Glomerular endothelial cell (primary cell): ENCODE measurements at places on chromosomes 2 and 18.

DNA sequence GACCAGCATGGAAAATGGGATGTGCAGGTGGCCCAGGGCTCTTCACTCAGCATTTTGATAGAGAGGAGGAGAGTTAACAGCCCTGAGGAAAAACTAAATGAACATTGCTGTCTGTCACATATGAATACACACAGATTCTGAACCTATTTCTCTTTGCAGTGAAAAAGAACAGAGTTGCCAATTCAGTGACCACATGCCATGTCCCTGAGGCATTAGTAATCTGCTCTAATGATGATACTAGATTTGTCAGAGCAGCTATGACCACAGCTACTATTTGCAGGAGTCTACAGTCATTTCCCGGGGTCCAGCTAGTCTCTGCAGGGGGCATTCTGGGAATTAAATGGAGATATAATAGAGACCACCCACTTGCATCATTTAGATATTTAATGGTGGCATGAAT lies 267.6 kb downstream of the TMX3 start:
- DNase-seq, result no peak

- DNase-seq, result no peak
These were observed 3.4 kb downstream of the SERPINB2 start for GRCh38 chr18:63890950-63891304.

DNA sequence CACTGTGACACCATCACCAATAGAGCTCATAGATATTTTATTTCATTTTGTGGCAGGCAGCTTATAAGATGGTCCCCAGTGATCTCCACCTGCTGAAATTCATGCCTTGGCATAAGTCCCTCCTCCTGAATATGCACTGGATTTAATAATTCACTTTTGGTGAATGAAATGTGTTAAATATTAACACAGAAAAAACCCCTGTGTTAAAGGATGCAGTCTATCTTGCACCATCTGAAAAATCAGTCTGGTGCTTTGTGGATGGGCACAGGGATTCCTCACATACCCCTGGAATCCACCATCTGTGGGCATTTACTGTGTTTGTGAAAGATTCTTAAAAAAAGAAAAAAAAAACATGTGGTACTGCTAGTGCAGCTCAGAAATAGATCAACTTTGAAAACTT lies 26.1 kb upstream of the WIPF1 start:
- no peak for DNase-seq

- no peak for DNase-seq
These were observed 131.9 kb upstream of the SPRED2 start for GRCh38 chr2:65564299-65564698.

- no peak for DNase-seq
These were observed 164.1 kb downstream of the GREB1L start for GRCh38 chr18:21406116-21406515.

- DNase-seq, result peak; percentile 94
These were observed at the start of gene DDX18 for GRCh38 chr2:117814417-117815264. DDX18 (plus strand) TSS chr2:117814691; CDS start chr2:117814778, 87 bp downstream.

DNA sequence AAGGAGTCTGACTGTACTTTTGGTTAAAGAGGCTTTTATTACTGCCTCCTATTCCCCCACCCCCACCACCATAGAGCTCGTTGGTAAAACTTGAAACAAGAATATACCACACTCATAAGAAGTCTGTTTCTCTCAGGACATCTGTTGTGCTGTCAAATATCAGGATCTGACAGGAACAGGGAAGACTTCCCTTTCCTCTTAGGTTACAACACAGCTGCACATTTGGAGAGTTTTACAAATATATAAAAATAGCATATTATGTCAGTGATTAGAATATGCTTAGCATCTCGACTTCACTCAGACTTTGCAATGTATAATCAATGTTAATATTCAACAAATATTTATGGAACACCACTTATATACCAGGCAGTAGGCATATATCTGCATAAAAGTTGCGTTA lies 439.6 kb upstream of the REG3G start:
- DNase-seq, result no peak

GRCh38 chr2:17966798-17967197 lies 88.3 kb downstream of the KCNS3 start:
- no peak for DNase-seq

- no peak for DNase-seq
These were observed 980 bp downstream of the OBSL1 start for GRCh38 chr2:219570194-219570923.

GRCh38 chr2:56515399-56515798 lies 331.6 kb downstream of the CCDC85A start:
- DNase-seq, result no peak

DNA sequence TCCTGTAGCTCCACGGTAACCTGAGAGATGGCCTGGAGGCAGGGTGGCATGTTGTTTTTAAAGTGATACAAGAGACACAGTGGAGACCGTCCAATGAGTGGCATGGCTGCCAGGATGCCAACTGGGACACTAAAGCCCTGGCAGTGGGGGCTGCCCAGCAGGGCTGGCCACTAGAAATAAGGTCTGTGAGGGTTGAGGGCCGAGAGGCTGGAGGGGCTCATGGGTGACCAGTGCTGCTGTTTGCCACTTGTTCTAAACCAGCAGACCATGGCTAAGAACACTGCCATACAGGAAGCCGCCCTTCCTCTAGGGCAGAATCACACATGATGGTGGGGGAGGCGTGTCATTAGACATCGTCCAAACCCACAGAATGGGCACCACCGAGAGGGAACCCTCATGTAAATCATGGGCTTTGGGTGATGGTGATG lies 71.9 kb downstream of the ALPK2 start:
- DNase-seq, result no peak

DNA sequence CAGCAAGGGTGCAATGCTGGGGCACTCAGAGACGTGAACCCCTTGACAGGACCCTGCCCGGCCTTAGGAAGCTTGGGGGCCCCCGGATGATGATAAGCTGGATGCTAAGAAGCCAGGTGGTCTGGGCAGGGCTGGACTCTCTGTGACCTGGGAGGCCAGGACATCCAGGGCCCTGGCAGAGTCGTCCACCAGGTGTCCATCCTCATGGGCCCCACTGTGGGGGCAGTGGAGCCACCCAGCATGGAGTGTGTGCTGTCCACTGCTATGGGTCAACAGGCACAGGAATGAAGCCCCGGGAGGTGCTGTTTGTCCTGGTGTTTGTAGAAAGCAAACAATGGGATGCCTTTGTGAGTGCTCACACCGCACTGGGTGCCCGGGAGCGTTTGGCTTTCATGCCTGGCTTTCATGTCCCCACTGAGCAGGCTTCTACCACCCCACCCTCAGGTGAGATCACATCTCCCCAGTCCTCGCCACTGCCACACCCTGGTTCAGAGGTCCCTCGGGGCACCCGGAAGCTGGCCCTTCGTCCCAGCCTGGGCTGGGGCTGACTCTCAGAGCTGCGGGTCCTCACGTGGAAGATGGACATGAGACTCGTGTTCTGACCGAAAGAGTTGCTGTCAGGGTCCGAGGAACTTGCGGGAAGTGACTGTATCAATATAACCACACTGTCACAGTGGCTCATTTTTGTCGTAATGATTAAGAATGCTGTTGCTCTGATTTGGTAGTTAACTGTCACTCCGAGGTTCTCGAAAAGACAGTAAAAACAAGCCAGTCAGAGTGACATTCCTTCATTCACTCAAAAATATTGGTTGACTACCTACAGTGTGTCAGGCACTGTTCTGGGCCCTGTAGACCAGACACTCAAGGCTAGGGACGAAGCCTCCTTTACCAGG lies 53.3 kb downstream of the INHBB start:
- DNase-seq, result no peak

- DNase-seq, result no peak
These were observed 253.7 kb downstream of the DYM start for GRCh38 chr18:49206717-49207116.

GRCh38 chr18:13232086-13232917 lies 13.7 kb downstream of the LDLRAD4 start:
- no peak for DNase-seq

- no peak for DNase-seq
These were observed 13.4 kb upstream of the LRPPRC start for GRCh38 chr2:44009136-44009735.

GRCh38 chr2:237565974-237566373 lies 400 bp upstream of the PRLH start:
- no peak for DNase-seq

GRCh38 chr2:127810156-127810618 lies 784 bp downstream of the WDR33 start:
- no peak for DNase-seq

DNA sequence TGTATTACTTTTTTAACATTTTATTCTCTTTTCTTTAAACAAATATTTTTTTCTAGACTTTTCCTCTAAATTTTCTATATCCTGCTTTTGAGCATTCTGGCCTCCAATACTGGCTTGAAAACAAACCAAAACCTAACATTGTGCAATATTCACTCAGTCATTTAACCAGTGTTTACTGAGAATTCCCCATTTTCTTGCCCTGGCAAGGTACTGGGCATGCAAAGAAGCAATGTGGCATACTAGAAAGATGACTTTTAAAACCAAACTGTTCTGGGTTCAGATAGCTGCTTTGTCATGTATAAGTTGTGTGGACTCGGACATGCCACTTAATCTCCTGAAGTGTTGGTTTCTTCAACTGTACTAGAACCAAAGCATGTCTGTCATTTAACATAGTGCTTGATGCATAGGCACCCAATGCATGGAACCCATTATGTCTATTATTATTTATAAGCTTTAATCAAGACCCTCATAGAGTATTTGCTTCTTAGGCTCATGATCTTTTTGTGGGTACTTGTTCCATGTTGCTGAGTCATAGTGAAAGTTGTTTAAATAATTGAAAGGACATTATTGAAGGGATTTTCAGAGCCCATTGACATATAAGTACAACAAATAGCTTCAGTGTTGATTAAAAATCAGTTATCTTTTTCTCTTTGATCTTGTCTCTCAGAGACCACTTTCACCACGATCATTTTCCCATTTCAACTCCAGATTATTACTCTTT lies 185.4 kb upstream of the OSR1 start:
- DNase-seq, result no peak

- DNase-seq, result no peak
These were observed 390.7 kb upstream of the ETAA1 start for GRCh38 chr2:67006373-67006960.

DNA sequence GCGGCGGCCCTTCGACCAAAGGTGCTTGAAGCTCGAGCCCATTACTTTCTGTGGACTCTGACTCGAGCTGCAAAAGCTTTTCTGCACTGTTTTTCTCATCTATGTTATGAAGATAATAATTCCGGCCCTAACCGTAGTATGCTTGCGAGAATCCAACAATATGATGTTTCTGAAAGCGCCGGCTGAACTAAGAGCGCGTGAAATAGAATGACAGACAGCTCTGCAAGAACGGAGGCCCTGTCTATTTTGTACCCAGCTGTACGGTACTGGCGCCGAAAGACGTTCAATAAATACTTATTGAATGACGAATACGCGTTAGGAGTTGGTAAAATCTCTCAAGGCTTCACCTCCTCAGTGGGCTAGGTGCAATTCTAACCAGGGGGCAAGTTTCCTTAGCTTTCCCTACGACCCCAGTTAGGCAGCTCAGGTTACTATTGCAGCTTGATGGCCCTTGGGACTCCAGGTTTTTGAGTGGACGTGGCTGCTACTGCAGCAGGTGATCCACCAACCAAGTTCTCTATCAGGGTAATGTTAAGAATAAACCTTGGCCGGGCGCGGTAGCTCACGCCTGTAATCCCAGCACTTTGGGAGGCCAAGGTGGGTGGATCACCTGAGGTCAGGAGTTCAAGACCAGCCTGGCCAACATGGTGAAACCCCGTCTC lies 570 bp downstream of the SCRN3 start:
- no peak for DNase-seq

DNA sequence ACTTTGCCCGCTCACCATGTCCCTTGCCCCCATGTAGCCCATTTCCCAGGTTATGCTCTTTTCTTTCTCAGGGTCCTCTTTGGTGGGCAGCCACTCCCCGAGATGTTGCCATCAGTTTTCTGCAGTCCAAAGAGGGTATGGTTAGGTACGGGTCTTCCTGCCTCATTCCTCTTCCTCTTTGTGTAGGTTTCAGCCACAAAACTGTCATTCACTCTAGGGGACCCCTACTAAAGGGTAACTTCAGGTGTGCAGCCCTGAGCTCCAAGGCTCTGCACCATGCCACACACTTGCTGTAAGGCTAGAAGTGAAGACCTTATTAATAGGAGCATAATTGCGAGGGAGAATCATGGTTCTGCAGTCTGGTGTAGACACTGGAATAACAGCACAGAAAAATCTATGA lies 99.8 kb upstream of the ZNF397 start:
- DNase-seq, result no peak

DNA sequence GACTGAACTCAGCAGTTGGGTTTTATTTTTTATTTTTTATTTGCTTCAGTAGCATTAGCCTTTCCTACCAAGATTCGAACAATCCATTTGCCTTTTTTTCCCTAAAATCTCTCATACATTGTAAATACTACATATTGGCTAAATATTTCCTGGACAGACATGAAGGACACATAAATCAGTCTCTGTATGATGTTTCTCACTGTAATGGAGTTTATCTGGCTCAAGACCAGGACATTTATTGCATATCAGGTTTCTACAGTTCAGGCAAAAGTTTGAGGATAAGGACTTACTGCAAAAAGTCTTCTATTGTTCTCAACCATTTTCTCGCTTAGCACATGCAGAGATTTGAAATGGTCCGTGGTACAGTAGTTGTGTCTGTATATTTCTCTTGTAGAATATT lies 3.3 kb downstream of the CLUL1 start:
- no peak for DNase-seq

GRCh38 chr2:15348636-15349035 lies 212.5 kb downstream of the NBAS start:
- DNase-seq, result no peak

DNA sequence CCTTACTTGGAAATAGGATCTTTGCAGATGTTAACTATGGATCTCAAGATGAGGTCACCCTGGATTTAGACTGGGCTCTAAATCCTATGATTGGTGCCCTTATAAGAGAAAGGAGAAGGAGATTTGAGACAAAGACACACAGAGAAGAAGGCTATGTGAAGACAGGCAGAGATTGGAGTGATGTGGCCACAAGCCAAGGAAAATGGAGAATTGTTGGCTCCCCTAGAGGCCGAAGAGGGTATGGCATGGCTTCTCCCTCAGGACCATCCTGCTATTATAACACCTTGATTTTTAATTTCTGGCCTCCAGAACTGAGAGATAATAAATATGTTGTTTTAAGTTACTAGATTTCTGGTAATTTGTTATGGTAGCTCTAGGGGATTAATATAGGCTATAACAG lies 7.6 kb downstream of the CYBRD1 start:
- no peak for DNase-seq

DNA sequence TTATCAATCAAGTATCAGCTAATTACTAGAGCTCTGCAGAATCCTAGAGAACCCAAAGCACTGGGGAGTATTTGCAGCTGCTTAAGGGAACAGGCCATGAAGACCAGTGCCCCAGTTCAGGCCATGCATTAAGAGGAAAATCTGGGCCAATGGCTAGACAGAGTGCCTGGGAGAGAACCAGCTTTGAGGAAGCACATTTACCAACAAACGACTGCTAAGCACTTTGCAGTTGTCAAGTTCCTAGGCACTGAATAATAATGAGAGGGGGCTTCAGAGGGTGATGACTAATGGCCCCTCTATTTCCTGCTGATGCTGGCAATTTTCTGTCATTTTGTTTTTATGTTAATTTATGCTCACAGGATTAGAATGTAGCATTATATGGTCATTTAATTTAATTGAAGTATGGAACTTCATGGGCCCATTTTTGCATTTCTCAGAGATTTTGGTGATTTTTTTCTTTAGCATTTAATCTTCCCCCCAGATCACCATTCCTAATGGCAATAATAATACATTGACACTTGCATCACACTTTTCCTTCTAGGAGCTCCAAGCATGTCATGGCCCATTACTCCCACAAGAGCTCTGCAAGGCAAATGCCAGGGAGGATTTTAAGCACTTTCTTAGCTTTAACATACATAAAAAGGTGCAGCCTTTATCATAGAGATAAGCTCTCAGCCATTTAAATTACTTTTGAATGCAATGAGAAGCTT lies 147.7 kb upstream of the SPATS2L start:
- DNase-seq, result no peak

GRCh38 chr2:226487573-226487972 lies 312.0 kb downstream of the IRS1 start:
- no peak for DNase-seq
